ENCODE measurements at places on chromosomes 2 and 18. TPM values are rescaled to one million over a fixed set of nuclear protein-coding genes. Genes with fewer than 3 reads are reported as not detected.

Gene SERPINB13
- total RNA-seq: not detected

Gene CPLX4
- total RNA-seq: not detected

Gene MC2R
- total RNA-seq: not detected

Gene QPCT
- 5.4 TPM for total RNA-seq

Gene PXDN
- total RNA-seq: 17.0 TPM

Gene TMEM17
- total RNA-seq: 5.8 TPM

Gene CRYBA2
- not detected for total RNA-seq

Gene NEU2
- not detected for total RNA-seq
